Hepatocyte (in vitro differentiated cells): ENCODE measurements at places on chromosomes 7 and 10.

DNA sequence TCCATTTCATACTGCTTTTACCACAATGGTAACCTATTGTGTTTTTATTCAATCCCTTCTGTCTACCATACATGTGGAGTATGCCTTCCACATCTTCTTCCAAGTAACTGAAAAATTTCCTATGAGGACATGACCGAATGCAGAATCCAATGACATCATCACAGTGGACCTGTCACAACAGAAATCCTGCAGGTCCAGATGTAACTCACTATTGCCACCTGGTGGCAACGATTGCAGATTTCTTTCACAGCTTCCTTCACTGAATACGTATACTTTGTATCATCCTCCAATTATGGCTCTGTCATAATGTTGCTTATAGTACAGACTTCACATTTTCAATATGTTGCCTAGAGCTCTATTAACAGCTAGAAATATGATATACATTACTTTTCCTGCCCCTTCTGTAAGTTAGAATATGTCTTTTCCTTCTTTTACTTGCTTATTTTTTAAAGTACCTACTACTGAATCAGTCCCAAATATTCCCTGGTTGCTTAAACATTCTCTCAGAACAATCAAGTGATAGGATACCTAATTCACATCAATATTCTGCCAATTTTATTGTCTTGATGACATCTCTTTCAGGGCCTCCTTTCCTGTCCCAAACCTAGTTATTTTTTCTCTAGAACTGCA, 45.4 kb downstream of the SLC13A1 start:
- peak; percentile 89 for DNase-seq

DNA sequence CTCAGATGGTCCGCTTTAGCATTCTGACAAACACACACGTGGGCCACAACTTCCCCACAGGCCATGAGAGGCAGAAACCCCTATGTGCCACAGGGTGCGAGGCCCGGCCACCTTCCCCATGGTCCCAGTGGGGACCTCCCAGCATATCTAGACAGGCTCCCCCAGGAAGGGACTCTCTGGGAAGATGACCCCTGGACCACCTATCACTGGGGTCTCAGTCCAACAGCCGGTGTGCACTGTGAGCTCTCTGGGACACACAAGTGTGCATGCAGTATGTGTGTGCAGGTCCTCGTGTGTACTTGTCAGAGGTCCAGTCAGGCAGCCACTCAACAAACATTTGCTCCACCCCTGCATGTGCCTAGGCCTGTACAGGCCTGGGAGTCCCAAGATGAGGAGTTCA, 18.7 kb downstream of the GRID1 start:
- DNase-seq, result no peak

GRCh38 chr10:125928928-125929585, 32.7 kb downstream of the FANK1 start:
- no peak for DNase-seq

DNA sequence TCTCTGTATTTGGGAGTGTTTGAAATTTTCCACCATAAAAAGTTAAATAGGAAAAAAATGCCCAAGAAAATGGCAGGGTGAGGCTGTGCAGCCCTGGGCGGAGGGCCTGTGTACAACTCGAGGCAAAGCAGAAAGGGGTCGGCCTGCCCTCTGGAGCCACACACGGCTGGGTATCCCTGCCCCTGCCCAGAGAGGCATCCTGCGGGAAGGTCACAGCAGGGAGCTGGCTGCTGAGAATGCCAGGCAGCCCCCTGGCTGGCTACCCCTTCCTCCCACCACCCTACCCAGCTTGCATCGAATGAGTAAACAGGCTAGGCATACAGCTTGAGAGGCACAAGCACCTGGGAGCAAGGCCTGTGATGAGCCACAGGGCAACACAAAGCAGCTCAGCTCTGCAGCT, 46.1 kb downstream of the CAMK2B start:
- no peak for DNase-seq

DNA sequence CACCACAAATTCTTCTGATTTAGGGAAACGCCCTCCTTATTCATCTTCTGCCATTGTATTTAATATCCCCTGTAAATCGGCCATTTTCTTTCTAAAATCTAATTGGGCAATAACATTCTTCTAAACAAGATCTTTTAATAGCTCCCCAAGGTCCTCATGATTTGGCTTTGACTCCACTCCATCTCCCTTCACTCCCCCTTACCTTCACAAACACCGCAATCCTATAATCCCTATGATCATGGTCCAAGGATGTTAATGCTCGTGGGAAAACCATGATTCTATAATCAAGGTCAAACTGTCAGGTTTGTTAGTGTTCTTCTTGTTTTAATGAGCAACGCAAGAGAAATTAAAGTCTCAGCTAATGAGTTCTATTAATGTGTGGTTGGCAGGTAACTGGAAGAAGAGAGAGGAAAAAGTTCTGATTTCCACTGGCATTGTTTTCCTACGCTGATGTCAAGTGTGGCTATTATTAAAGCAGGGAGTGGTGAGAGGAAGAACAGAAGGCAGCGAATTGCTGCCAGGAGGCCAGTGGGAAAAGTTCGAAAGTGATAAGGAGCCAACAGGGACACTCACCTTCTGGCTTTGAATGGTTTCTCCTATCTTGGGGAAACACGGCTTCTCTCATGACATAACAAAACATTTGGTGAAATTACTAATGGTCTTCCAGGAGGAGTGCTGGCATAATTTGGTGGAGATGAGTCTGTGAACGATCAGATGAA, 28.1 kb downstream of the LRRC72 start:
- DNase-seq, result no peak

DNA sequence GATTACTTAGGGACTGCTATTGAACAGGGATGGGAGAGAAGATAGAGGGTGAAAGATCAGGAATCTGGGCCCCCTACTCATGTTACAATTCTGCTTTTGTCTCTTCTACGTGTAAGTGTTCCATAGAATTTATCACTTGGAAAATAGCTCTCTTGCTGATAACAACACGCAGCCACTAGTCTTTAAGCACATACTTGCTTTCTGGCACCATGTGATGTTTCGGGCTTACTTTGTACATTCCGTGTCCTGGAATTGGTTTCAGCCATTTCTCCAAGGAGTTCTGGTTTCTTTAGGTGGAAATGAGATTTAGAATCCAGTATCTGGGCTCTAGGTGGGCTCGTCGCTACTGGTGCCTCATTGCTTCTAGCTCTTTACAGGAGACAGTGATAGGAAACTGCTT, 59.7 kb downstream of the TFAM start:
- DNase-seq, result no peak
